NCI-H2081 treated with DMSO at 0.1 percent for 48 hours (cell line): ENCODE measurements at places on chromosomes 5 and 9.

- DNase-seq, result no peak
Measured at GRCh38 chr5:37893434-37894134, 53.7 kb upstream of the GDNF start.

DNA sequence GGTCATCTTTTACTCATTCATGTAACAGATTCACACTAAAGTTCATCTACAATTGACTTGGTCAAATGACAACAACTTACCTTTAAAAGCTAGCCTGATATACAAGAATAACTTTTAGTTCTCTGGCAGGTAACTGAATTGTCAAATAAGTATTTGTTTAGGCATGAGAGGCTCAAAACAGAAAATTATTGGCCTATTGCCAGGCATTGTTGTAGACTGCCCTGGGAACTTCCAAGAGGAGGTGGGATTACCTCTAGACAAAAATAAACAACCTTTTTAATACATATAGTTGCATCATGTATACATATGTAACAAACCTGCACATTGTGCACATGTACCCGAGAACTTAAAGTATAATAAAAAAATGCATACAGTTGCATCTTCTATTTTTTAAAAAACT lies 18.2 kb upstream of the SLCO4C1 start:
- no peak for DNase-seq

GRCh38 chr9:117239428-117239827 lies 175.4 kb downstream of the ASTN2 start:
- no peak for DNase-seq

- no peak for DNase-seq
Measured at GRCh38 chr9:135281791-135282737, 194.6 kb downstream of the OLFM1 start.

- DNase-seq, result no peak
Measured at GRCh38 chr9:107153336-107153735, 129.7 kb upstream of the RAD23B start.
